Myocyte (in vitro differentiated cells): ENCODE measurements at places on chromosomes 5 and 9.

GRCh38 chr5:157215514-157216167 lies 35.0 kb downstream of the ITK start:
- DNase-seq = no peak

DNA sequence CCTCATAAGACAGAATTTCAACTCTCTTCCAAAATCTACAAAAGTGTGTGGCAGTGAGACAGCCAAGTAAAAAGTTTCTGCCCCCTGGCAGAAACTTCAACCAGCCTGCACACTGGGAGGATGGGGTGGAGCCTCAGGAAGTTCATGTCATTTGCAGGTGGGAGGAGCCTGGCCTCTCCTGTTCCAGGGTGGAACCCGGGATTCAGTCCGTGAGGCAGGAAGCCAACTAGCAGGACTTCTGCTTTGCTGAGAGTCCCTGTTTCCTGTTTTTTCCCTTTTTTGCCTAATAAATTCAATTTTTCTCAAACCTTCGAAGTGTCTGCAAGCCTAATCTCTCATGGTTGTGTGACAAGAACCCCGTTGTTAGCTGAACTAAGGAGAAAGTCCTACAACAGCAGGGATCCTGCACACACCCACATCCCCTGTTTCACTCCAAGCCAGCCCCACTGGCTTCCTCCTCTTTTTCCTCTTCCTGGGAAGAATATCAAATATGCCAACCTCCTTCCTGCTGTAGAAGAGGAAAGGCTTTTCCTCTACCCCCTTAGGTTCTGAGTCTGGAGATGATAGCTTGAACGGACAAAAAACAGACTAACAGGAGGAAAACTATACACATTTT lies 69.3 kb downstream of the ALDH7A1 start:
- no peak for DNase-seq

- DNase-seq = no peak
Observed at GRCh38 chr5:94613583-94613982, 4.8 kb downstream of the KIAA0825 start.

- DNase-seq = no peak
Observed at GRCh38 chr9:133876836-133877235, 115.3 kb downstream of the VAV2 start.

DNA sequence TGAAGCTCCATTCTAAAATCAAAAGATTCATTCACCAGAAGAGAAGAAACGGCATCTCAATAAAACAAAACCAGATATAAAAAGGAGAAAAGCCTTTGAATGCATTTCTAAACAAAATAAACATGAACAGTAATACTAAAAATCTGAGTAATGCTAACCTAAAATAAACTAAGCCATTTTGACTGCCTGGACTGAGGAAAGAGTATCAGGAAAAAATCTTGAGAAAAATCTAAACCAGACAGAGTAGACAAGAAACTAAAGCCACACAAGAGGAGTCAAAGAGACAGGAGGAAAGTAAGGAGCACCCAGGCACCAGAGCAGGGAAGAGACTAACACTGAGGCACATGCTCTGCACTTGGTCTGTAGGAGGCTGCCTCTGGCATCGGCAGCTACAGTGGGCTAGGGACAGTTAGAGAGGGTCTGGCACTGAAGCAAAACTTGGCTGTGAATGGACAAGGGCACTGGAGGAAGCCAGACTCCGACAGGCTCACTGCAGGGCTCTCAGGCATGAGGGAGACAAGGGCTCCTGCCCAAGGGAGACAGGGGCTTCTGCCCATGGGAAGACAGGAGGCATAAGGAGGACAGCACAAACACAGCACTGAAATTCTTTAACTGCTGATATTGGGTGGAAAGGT lies 50.2 kb downstream of the DROSHA start:
- DNase-seq = no peak

- DNase-seq = no peak
Observed at GRCh38 chr5:96563816-96564215, 98.4 kb upstream of the CAST start.

DNA sequence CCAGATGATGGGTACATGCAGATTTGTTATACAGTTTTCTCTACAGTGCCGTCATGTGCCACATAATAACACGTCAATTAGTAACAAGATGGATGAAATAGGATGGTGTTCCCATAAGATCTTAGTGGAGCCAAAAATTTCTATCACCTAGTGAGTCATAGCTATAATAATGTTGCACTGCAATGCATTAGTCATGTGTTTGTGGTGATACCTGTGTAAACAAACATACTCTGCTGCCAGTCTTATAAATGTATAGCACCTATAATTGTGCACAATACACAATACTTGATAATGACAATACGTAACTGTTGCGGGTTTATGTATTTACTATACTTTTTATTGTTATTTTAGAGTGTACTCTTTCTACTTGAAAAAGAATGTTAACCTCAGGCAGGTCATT lies 865.4 kb downstream of the MAT2B start:
- DNase-seq = no peak

GRCh38 chr5:112628214-112628980 lies 109.3 kb upstream of the APC start:
- DNase-seq = no peak

DNA sequence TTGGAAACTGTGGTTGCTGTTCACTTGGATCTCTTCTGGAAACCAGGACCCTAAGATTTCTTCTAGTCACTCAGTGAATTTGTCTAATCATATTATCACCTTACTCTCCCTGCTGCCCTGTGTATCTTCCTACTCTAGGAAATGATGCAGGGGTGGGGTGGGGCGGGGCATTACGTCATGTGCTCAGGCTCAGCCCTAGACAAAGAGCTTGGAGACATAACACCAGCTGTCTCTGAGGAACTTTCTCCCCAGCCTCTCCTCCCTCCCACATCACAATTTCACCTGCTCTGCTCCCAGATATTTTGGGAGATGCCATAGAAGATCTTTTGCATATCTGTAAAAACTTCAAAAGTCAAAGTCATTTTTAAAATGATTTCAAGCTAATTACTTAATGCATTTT lies 470.4 kb downstream of the ZSWIM6 start:
- peak; percentile 34 for DNase-seq

GRCh38 chr5:26674846-26675245 lies 363.5 kb downstream of the CDH9 start:
- no peak for DNase-seq

DNA sequence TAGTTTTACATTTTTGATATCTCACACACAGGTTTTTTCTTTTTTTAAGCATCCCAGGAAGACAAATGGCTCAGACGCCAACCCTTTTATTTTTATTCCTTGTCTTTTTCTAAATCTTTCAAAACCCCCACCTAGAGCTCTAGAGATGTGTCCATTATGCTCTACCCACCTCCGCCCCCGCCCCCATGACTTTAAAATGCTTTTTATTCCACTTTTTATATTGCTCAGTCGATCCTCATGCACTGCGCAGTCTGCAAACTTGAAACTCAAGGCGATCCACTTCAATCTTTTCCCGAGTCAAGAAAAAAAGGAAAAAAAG lies 411 bp upstream of the MAT2B start:
- DNase-seq = no peak

DNA sequence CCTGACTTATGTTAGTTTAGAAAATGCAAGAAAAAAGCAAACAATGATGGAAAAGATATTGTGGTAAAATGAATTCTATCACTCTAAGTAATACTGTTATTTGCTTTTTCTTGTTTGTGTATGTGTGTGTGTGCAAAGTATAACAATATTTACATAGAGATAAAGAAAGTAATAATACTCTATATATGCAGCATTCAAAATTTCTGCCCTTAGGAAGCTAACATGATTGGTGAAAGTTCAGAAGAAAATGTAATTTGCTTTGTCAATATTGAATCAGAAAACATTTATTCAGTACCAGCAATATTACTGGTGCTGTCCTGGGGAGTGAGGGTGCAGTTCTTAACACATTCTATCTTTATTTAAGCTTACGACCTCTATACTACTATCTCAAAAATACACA lies 12.9 kb upstream of the PRDM9 start:
- DNase-seq = no peak

DNA sequence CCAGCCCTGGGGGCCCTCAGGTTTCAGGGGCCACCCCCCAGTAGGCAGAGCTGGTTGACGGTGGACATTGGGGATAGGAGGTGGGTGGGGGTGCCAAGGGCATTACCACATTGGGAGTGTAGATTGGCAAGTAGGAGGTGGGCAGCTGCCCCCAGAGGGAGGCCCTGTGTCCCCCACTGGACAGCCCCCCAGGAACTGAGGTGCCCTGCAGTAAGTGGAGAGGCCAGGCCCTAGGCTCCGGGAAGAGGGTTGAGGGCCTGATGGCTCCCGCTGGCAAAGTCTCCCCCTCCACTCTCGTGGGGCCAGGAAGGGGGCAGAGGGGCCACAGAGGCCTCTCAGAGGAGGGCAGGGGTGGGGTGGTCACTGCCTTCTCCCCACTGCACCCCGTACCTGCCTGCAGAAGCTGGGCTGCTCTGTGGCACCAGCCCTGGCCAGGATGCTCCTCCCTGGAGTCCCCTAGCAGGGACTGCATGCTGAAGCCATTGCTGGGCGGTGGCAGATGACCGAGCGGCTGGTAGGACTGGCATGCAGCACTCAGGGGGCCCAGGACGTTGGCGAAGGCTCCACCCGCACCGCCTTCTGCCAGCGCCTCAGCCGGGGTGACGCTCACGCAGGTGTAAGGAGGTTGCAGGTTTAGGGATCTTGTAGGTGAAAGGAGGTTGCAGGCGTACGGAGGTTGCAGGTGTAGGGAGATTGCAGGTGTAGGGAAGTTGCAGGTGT lies 89.6 kb upstream of the CACNA1B start:
- DNase-seq = no peak

DNA sequence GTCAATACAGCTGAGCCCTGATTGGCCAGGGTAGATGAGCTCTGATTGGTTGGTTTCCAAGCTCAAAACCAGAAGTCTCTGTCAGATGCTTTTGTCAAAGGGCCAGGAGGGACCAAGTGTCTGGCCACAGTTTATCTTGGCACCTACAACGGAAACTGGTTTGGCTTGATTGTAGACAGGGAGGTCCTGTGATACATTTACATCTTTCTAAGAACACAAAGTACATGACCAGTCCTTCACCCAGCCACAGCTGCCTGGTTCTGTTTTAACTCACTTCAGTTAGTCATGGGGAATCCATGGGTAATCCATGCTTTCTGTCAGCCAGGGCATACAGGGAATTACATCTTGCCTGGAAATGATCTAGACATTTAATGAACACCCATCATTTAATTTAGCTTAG lies 171.2 kb downstream of the SLC12A2 start:
- DNase-seq = peak; percentile 12

GRCh38 chr5:109231331-109231730 lies 178.4 kb downstream of the PJA2 start:
- DNase-seq = no peak

DNA sequence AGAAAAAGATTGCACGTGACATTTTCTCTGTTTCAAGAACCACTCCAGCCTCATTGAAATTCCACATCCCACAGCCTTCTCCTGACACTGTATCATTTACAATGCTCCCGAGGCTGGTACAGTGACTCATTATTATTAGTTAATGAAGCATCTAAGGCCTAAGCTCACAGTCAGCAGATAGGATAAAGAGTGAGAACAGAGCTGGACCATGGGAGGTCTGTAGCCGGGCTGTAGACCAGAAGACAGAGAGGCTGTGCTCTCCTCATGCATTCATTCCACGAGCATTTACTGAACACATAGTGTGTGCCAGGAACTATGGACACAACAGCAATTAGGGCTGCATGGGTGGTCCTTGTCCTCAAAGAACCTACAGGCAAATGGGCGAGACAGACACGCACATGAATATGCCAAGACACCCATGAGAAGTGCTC lies 47.3 kb upstream of the GALNT10 start:
- DNase-seq = no peak

- DNase-seq = peak; percentile 11
Observed at GRCh38 chr9:23823986-23824829, 1.8 kb downstream of the ELAVL2 start.

GRCh38 chr5:36561601-36562000 lies 44.8 kb upstream of the SLC1A3 start:
- no peak for DNase-seq

DNA sequence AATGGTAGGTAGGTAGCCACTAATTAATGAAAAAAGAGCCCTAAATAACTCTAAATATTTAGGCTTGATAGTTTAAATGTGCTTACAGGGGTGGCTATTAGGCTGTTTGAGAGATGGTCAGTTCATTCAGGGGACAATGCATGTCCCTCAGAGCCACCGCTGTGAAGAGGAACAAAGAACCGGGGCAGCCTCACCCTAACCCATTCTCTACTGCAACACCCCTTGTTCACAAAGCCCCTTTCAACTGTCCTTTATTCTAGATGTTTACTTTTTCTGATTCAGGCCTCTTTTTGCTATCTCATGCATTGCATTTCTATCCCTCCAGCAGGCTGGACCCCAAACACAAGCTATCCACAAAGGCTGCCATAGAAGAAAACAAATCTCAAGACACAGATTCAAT lies 906.7 kb downstream of the NR2F1-AS1 start:
- DNase-seq = no peak

GRCh38 chr5:5128766-5129165 lies 11.4 kb upstream of the ADAMTS16 start:
- DNase-seq = no peak

DNA sequence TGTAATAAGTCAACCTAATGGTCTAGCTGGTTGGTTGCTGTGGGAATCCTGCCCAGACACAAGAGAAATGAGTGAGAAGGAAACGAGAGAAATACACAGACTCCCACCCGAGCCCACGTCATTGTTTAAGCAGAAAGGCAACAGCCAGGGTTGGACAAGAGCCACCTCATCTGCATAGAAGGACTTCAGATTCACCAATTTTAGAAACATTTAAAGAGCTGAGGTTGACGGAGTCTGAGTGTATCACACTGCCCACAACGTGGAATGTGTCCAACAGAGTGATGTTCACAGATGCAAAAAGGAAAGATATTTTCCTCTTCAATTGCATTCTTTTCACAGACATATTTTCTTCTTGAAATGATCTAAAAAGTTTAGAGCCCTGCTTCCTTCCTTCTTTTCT lies 349.5 kb downstream of the AGTPBP1 start:
- DNase-seq = no peak

DNA sequence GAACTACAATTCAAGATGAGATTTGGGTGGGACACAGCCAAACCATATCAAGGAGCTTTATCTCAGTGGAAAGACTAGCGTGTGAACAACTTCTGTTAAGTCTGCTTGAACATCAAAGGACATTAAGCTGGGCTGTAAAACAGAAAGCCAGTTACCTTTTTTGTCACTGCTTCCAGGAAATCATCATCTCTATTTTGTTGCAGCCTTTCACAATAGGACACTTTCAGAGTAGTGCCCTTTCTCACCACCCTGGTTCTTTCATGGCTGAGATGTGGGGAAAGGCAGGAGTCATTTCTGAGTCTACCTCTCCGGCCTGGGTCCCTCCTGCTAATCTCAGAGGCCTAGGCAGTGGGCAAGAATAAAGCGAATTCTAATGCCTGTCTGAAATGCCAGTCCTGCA lies 96.2 kb upstream of the PPP1R2B start:
- no peak for DNase-seq

GRCh38 chr9:116697362-116697761 lies 10.3 kb downstream of the TRIM32 start:
- DNase-seq = no peak

- peak; percentile 16 for DNase-seq
Observed at GRCh38 chr9:136079211-136079915, 15.7 kb downstream of the NACC2 start.

DNA sequence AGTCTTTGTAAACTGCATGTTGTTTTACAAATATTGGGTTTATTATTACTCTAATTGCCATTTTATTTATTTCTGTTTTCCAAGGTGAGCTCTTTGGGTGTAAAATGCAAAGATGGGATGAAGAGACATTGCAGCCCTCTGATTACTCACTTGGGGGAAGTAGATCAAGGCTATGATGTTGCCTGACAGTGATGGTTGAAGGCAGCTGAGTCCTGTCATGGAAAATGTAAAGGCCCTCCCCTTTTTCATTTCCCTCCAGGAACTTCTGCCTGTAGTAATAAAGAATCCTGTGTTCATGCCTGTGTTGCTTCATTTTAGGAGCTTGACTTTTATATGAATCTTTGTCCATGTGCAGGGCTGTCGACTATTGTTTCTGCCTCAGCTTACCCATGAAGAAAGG lies 605.4 kb upstream of the CLINT1 start:
- DNase-seq = peak; percentile 76
